ENCODE measurements at places on chromosomes 5 and 9. TPM values are rescaled to one million over a fixed set of nuclear protein-coding genes. Genes with fewer than 3 reads are reported as not detected.

DNA sequence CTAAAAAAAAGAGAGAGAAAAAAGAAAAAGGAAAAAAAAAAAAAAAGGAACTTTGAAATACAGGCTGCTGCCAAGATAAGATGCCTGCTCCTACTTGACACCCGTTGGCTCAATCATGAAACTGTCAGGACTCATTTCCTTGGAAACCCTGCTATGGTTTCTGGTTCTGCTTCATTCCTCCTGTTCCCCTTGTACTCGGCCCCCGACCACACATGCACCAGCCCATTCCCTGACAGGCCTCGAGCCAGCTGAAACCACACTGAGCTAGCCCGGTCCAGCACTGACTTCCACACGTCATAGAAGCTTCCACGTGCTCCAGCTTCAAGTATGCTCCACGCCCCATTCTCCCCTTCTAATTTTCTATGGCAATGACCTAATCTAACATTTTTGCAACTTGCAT lies 93.2 kb downstream of the MYO10 start:
- no peak for DNase-seq

IL17B gene
- total RNA-seq = not detected

ADAMTS16 gene
- 27.6 TPM for total RNA-seq

DNA sequence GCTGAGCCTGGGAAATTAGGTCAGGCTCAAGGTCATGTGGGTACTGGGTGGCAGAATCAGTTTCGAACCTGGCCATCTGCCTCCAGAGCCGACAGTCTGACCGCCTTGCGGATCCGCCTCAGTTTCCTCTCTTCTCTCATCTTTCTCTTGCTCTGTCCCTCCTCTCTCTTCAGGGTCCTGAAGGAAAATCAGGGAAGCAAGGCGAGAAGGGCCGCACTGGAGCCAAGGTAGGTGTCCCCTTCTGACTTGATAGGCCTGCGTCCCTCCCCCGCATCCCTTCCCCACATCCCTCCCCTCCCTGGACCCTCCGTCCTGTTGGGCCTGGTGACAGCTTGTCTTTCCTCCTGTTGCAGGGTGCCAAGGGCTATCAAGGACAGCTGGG lies 40.8 kb upstream of the ORM1 start:
- DNase-seq = no peak

BTNL9 gene
- total RNA-seq = 0.18 TPM

All from mesothelial cell of epicardium (in vitro differentiated cells).